ENCODE measurements at places on chromosomes 12 and 14.

DNA sequence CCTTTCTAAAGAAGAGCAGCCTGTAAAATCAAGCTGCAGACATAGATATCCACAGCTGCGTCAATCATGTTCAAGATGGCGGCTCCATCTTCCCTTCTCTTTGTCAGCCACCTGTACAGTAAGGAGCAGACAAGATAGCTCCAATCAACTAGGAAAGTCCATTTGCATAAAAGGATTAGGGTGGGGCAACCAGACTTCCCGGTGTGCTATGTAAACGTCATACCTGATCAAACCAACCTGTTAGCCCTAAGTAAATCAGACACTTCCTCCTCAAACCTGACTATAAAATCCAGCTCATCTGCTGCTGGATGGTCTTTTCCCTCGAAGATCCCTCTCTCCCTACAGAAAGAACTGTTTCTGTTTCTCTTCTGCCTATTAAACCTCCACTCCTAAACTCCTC is 60.1 kb downstream of the BCAT1 start:
- DNase-seq: no peak

- no peak for DNase-seq
Observed at GRCh38 chr12:92863251-92863650, 65.8 kb downstream of the EEA1 start.

GRCh38 chr14:88209273-88209672 is 113.8 kb downstream of the KCNK10 start:
- no peak for DNase-seq

DNA sequence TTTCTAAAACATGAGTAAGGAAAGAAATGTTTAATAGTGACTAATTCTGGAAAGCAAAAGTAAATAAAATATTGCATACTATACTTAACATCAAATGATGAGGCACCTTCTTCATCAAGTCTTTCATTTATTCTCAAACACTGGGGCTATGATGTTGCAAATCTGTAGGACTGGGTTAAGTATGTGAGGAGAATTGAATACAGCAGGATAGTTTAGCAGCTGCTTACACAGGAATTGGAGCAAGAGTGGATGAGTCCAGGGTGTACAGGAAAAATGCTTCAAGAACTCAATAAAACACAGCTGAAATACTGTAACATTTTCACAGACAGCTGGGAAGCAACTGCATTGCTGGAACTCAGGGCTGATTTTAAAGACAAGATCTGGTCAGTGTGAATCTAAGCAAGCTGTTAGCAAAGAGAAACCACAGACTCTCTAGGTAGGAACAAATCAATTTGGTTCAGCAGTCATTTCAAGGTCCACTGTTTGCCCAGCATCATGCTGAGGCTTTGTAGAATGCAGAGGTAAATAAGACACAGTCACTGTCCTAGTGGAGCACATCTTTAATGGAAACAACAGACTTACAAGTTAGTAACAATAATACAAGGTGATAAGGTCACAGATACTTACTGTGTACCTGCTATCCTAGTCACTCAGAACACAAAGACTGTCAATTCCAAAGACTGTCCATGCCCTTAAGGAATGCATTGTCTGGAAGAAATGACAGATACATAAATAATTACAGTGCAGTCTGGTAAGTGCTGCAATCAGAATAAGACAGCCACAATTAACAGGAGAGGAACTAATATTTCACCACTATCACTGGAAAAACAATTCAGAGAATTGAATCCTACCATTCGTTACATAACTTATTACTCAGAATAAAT is 96.8 kb upstream of the DACT1 start:
- DNase-seq: no peak

DNA sequence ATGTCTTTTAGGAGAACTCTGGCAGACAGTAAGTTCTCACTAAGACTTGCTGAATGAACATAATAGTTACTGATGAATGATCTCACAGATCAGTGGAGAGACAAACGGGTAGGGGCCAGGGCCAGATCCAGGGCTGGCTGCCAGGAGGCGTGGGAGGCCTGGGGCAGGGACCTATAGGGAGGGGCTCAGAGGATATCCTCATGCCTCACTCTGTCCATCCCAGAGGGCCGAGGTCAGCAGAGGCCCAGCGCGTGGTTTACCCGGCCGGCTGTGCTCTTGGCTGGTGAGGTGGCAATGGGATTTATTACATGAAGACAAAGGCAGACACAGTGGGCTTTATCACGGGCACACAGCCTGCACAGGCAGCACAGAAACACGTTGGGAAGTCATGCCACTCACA is 85.4 kb downstream of the CHGA start:
- no peak for DNase-seq
